ENCODE measurements at places on chromosomes 6 and 20.

DNA sequence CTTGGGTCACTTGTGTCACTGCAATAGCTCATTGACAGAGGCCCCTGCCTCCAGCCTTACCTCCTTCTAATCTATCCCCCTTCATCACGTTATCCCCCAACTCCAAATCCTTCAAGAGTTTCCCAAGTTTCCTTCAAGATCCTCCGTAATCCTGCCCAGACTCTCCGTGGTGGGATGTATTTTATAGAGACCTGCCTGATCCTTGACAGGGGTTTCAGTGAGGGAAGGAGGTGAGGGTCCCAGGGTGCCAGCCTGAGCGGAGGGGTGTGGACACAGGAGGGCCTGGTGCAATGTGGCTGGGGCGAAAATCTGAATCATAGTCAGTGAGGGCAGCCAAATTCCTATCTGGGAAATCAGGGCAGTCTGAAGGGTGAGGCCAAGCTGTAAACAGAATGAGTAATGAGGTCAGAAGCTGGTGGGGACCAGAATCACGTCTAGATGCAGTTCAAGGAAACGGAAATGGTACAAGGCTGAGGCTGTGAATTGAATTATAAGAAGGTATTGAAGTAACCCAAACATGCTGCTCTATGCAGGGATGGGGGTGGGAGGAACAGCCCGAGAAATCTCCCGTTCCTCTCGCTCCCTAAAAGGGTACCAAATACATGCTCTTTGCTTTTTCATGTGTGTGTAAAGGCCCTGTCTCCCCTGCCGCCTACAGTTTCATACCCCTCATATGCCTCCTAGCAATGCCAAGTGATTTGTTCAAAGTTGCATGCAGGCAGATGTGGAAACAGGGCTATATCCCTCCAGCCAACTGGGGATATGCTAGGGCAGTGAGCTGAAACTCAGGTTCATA lies 35.4 kb upstream of the PIM1 start:
- no peak for DNase-seq

GRCh38 chr6:37638414-37639341 lies 59.0 kb downstream of the MDGA1 start:
- DNase-seq: no peak

DNA sequence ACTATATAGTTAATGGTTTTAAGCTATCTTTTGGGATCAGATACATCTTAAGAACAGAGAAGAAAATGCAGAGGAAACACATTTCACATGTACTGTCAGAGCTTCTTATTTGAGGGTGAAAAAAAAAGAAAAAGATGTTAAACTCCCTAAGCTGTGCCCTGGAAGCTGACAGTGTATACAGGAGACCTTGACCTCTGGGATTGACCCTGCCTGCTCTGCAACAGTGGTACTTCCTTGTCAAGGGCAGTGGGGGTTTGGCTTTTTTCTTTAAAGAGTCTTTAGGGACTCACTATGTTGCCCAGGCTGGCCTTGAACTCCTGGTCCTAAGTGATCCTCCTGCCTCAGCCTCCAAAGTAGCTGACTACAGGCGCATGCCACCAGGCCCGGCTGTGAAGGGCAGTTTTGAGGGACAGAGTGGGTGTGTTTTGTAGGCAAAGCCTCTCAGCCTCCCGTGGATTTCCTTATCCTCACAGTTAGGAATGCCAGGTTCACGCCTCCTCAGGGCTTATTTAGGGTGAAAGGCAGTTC lies 60.6 kb upstream of the SLC22A1 start:
- no peak for DNase-seq

GRCh38 chr20:36541227-36541767 lies at the start of gene MYL9:
Gene MYL9 (plus strand): TSS chr20:36541519. CDS start chr20:36544885, 3,366 bp downstream.
- no peak for DNase-seq

DNA sequence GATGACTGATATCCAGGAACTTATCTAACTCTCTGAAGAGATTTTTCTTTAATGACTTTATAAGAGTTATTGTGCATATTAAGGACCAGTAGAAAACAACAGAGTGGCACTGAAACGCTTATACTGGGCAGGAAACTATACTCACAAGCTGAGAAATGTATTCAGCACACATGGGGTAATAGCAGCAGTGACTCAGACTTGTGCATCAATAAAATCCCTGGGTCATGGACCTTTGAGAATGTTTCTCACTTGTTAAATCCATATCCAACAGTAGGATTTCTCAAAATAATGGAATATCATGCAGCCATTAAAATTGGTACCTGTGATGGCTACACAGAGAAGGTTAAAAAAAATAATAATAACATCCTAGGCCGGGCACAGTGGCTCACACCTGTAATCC lies 219.5 kb downstream of the BTBD9 start:
- DNase-seq: no peak

- no peak for DNase-seq
Observed at GRCh38 chr6:2264932-2265331, 19.5 kb upstream of the GMDS start.

GRCh38 chr6:36964349-36964748 lies 9.8 kb downstream of the PI16 start:
- DNase-seq: no peak

- no peak for DNase-seq
Observed at GRCh38 chr20:23528867-23529431, 38.0 kb downstream of the CST8 start.

DNA sequence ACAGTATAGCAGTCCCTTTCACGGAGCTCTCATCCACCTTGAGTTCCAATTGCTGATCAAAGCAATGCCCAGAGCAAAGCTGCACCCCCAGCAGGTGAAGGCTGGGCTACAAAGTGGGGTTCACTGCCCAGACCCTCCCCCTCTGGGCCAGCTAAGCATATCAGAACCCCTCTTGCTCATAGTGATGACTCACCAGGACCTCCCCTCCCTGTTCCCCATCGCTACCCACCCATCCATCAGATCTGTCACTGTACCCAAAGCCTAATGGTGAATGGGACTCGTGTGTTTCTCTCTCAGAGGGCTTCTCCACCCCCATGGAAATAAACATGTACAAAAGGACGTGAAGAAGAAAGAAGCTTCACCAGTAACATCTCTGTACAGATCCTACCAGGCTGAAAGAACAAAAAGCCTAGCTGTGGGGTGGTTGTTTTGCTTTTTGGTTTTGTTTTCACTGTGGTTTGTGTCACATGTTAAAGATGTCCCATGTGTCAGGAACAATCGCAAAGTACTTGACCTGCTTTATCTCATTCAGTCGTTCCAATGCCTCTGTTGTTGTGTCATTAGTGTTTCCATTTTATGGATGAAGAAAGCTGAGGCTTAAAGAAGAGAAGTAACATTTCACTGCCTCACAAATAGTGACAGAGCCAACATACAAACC lies 518.5 kb downstream of the CD83 start:
- no peak for DNase-seq

GRCh38 chr6:136987526-136987925 lies 57.2 kb downstream of the IL20RA start:
- DNase-seq: no peak

- DNase-seq: no peak
Observed at GRCh38 chr6:11174242-11174611, 58.2 kb downstream of the NEDD9 start.

DNA sequence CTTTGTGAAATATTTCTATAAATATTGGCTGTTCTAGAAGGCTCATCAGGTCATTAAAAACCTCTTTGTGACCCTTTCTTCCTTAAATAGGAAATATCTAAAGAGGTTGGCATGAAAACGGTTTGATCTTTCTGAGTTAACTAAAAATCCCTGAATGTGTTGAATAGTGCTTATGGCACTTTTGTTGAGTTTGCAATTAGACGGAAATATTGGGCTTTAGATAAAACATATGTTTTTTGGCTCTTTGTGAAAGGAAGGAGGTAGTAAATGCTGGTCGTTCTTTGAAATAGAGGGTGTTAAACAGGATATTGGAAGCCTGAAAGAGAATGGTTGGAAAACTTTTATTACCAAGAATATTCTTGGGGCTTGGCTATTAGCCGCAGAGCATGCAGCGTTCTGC lies 163.0 kb downstream of the ARID1B start:
- no peak for DNase-seq

DNA sequence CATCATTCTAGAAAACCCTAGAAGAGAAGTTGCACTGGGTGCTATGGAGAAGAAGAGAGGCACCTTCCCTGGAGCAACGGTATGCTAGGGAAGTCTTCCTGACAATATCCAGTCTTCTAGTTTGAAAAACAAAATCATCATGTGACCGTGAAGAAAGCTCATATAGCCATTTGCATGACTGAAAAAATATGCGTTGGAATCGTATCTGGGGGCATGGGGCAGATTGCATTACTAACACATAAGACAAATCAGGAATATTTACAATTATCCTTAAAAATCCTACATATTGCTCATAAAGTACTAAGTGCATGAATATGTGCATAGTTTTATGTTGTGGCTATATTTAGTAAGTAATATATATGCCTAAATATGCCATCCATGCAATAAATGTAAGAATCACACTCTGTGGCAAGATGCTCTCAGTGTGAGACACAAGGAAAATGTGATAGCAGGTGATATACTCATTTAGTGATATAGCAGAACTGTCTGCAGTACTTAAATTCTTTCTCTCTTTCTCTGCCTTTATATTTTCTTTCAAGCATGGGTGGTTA lies 26.8 kb downstream of the HTR1E start:
- no peak for DNase-seq

GRCh38 chr6:66278115-66278514 lies 571.1 kb upstream of the EYS start:
- DNase-seq: no peak

DNA sequence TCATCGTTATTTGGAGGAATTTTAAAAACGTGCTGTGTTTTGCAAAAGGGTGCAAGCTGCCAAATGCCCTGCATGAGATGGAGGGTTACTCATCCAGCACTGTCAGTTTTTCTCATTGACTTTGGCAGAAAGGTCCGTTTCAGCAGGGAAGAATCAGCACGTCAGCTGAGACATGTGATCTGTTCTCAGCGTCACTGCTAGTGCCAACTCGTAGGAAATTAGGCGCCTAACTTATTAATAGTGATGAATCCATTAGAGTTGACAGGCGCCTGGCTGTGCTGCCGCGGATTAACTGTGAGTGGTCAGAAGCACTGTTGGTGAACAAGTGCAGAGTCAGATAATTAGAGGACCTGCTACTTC lies 175.5 kb upstream of the FOXQ1 start:
- DNase-seq: no peak

GRCh38 chr20:33279261-33279910 lies 3.6 kb upstream of the BPIFB1 start:
- DNase-seq: no peak

DNA sequence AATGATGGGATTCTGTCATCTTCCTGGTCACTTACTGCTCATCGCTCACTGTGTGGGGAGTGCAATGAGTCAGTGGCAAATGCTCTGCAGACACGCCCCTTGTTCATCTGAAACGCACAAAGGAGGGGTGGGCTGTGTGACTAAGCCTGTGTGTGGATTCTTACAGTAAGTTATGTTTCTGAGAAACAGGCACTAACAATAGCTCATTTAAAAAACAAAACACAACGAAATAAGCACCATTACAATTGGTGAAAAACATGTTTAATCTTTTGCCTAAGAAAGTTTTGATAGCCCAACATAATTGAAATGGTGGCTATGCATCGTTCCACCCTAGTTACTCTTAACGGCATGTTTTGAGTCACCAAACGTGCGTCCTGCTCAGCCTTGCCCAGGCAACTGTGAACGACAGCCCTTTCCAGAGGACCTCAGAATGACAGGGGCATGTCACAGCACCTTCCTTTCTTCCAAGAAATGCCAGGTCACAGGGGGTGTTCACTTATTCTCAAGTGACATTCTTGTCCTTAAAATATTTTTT lies 118.4 kb upstream of the SGK1 start:
- DNase-seq: no peak

- no peak for DNase-seq
Observed at GRCh38 chr20:16844406-16844805, 96.2 kb downstream of the OTOR start.

- no peak for DNase-seq
Observed at GRCh38 chr20:17572034-17572638, 2.3 kb downstream of the DSTN start.

DNA sequence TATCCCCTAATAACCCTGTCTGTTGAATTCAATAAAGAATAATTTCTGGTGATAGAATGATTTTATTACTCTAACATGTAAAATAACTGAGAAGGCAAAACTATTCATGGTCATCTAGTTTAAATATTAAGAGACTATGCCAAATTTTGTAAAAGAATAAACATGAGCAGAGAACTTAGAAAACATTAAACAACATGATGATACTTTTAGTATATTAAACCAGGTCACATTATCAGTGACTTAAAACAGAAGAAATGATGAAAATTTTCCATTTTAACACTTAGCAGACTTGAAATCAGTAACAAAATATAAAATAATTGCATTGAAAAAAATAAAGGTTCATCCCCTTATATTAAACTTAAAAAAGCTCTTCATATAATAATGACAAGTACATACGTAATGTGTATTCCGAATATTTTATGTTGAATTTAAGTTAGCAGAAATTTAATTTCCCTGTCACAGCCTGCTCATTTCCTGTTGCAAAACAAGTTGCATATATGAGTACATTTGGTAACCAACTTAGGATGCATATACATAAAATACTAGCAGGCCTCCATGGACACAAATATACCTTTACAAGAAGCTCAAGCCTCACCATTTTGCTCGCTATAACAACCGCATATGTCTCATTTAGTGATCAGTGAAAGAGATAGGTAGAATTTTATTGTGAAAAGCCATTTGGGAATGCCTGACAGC lies 40.6 kb downstream of the DTNBP1 start:
- no peak for DNase-seq

GRCh38 chr6:122886481-122886880 lies 97.4 kb downstream of the SMPDL3A start:
- no peak for DNase-seq

DNA sequence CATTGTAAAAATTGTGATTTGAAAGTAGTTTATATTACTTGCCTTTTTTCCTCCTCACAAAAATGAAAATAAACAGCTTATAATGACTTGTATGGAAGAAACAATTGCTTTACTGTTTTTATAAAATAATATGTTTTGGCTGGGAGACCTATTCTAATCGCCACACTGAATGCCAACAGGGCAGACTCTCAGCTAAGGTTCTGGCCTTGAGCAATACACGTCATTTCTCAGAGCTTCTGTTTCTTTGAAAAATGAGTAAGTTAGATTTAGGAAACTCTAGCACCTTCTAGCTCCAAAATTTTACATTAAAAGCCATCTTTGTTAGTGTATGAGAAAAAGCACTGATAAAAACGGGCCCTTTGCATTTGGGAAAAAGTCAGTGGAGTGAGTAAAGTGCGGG lies 166.6 kb downstream of the ARID1B start:
- DNase-seq: no peak

GRCh38 chr6:164756142-164756541 lies 553.3 kb downstream of the C6orf118 start:
- no peak for DNase-seq

GRCh38 chr20:51347831-51348230 lies 194.7 kb downstream of the NFATC2 start:
- DNase-seq: no peak

- no peak for DNase-seq
Observed at GRCh38 chr6:27161946-27162603, 85.4 kb upstream of the PRSS16 start.

All from vagina (tissue), 2 donors.